GM23248 (cell line): ENCODE measurements at places on chromosomes 7 and 10. TPM values are rescaled to one million over a fixed set of nuclear protein-coding genes. Genes with fewer than 3 reads are reported as not detected.

DNA sequence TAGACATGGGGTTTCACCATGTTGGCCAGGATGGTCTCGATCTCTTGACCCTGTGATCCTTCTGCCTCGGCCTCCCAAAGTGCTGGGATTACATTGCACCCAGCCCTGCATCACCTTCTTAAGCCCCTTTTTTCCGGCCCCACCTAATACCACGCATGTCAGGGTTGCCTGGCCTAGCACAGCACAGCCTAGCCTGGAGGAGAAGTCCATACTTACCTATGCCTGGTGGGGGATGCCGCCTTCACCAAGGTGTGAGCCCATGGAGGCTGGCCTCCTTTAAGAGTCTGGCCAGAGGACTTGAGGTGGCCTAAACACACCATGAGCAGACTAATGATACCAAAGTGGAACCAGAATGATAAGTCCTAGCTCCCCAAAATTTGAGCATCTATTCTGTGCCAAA lies 22.0 kb upstream of the CUX1 start:
- H3K4me1 ChIP-seq = peaks cover 12% of the 10 kb centered on the region

GRCh38 chr7:158061026-158061630 lies 526.5 kb downstream of the PTPRN2 start:
- H3K4me1 ChIP-seq = no peaks in the 10 kb centered on the region
- no peak overlapping the region for H3K4me3 ChIP-seq
- DNase-seq = no peak
- no peaks in the 10 kb centered on the region for H3K36me3 ChIP-seq
- H3K27ac ChIP-seq = no peak overlapping the region
- no peaks in the 10 kb centered on the region for H3K27me3 ChIP-seq

- peak overlapping the region; percentile 80 for H3K4me3 ChIP-seq
- H3K27ac ChIP-seq = peak overlapping the region; percentile 73
- H3K4me1 ChIP-seq = peaks cover 42% of the 10 kb centered on the region
- no peaks in the 10 kb centered on the region for H3K36me3 ChIP-seq
- DNase-seq = peak; percentile 75
- no peaks in the 10 kb centered on the region for H3K27me3 ChIP-seq
These were observed 766 bp upstream of the ZMYND11 start for GRCh38 chr10:134247-135131.

DNA sequence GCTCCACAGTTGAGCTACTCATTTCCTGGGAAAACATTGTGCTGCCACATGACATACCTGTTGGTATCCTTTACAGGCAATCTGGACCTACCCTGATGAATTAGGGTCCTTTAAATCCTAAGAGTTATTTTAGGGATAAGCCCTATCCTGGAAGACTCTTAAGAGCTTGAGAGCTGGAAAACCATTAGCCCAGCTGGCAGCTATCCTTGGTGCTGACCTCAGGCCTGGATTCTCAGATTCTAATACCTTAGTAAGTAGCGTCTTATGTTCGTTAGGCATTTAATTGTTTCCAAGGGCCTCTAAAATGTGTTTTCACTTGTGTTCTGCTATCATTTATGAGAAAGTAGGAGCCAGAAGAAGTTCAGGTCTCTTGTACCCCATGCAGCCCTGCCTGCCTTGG lies 93.0 kb upstream of the SORCS3 start:
- H3K27me3 ChIP-seq = peaks cover 4% of the 10 kb centered on the region; the same call in 1 of the 2 replicates
- no peak overlapping the region for H3K27ac ChIP-seq
- H3K4me3 ChIP-seq = no peak overlapping the region
- H3K4me1 ChIP-seq = no peaks in the 10 kb centered on the region

- H3K27me3 ChIP-seq = no peaks in the 10 kb centered on the region
- peak overlapping the region; percentile 48 for H3K27ac ChIP-seq
- no peak overlapping the region for H3K4me3 ChIP-seq
- peaks cover 49% of the 10 kb centered on the region for H3K4me1 ChIP-seq
- peak; percentile 82 for DNase-seq
These were observed 445.6 kb downstream of the GFRA1 start for GRCh38 chr10:115827231-115828009.

DNA sequence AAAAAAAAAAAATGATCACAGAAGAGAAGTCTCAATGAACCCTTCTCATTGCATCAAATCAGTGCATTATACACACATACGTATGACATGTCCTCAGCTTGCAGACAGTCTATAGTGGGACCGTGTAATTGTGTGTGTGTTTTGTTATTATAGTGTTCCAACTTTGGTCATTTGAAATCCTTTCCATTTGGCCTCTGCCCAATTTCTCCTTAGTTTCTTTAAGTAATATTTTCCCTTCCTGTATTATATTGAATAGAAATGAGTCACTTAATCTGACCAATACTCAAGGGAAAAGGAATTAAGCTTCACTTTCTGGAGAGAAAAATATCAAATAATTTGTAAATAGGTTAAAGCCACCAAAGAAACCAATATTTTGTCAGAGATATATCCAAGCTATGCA lies 415.5 kb upstream of the SORCS1 start:
- no peak overlapping the region for H3K4me3 ChIP-seq
- H3K4me1 ChIP-seq = peaks cover 19% of the 10 kb centered on the region; the same call in 1 of the 2 replicates
- no peak for DNase-seq

GRCh38 chr7:53520841-53521240 lies 485.4 kb downstream of the POM121L12 start:
- H3K27ac ChIP-seq = no peak overlapping the region
- DNase-seq = no peak

Gene PSAP
- total RNA-seq = 665 and 715 TPM in 2 replicates

Gene MRC1
- total RNA-seq = not detected in 2 replicates
